Activated CD4-positive, CD25-positive, alpha-beta regulatory T cell (primary cell): ENCODE measurements at places on chromosomes 7 and 10.

- DNase-seq, result no peak
Observed at GRCh38 chr10:133565441-133566294, at the start of gene SYCE1. Gene SYCE1 (minus strand): TSS chr10:133565583. CDS start chr10:133565529, 54 bp downstream.

DNA sequence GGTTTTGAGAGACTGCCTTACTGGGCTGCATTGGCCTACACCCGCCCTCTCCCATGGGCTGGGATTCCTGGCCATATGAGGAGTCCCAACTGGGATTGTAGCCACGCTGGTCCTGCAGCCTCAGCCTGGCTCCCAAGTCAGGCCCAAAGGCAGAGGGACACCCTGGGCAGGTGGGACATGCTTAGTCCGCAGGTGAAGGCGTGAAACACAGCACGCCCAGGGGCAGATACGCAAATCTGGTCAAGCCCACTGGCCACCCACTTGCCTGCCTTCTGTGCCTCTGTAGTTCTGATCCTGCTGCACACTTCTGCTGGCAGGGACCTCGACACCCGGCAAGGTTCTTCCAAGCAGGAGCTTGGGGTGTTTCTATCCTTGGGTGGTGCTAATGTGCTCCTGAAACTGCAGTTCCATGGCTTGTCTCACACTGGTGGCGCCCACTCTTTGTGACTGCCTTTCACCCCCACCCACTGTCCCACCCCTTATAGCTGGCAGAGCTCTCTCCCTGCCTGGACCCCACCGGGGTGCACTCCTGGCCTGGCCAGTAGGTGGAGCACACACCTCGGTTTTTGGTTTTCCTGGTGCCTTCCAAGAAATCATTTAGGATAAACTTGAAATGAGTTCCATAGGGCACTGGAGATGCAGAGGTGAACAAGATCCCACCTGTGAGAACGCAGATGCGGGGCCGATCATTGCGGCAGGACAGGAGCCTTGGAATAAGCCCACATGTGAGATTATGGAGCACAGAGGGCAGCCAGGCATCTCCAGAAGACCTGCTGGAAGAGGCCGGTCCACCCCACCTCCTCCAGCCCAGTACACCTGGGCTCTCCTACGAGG is 47.9 kb downstream of the MKI67 start:
- DNase-seq, result no peak

DNA sequence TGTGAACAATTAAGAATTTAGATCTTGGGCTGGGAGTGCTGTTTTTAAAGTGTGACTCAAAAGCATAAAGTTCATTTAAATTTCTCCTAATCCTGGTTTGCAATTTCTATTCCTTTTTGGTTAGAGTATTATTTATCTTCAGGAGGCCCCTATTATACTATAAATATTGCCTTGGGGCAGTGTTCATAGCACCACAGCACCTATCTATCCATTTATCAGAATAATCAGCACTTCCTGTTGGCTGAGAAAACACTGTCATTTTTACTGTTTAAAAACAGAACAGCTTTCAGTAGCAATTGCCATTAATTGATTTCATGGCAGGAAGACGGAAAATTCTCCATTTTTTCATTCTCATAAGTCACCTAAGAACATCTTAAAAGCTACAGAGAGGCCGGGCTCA is 111.4 kb downstream of the KIAA1217 start:
- DNase-seq, result no peak

DNA sequence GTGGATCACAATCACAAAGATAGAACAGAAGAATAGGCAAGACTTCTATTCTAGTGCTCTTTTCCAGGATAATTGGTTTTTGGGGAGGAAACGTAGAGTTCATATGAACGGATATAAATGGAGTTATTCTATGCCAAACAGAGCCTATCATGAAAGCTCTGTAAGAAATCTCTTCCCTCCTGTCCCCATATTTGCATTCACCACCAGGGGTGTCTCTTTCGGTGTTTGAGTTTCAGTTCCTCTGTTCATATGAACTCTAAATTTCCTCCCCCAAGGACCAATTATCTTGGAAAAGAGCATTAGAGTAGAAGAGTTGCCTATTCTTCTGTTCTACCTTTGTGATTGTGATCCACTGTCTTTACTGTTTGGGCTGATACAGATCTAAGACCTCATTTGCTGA is 48.3 kb upstream of the CDC14C start:
- DNase-seq, result no peak

- no peak for DNase-seq
Observed at GRCh38 chr10:113292086-113292485, 260.8 kb upstream of the HABP2 start.

DNA sequence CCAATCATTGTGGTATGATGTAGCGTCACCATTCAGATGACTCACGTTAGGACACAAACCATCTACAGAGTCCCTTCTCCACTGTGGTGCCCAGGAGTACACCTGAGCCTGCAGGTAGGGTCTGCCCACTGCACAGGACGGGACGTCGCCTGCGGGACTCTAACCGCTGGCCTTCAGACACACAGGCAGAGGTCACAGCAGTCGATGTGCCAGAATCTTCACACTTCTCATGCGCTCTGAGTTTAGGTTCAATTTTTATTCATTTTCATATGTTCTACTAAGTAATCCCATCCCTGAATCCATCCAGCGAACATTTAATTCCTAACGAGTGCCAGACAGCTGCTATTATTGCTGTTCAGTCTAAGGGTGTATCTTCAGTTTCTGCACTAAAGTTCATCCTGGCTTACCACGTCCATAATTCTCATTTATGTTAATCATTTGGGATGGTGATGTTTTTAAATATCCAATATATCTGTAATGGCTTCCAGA is 73.3 kb downstream of the CXCL12 start:
- no peak for DNase-seq

- no peak for DNase-seq
Observed at GRCh38 chr10:102781090-102781920, 37.6 kb downstream of the WBP1L start.

DNA sequence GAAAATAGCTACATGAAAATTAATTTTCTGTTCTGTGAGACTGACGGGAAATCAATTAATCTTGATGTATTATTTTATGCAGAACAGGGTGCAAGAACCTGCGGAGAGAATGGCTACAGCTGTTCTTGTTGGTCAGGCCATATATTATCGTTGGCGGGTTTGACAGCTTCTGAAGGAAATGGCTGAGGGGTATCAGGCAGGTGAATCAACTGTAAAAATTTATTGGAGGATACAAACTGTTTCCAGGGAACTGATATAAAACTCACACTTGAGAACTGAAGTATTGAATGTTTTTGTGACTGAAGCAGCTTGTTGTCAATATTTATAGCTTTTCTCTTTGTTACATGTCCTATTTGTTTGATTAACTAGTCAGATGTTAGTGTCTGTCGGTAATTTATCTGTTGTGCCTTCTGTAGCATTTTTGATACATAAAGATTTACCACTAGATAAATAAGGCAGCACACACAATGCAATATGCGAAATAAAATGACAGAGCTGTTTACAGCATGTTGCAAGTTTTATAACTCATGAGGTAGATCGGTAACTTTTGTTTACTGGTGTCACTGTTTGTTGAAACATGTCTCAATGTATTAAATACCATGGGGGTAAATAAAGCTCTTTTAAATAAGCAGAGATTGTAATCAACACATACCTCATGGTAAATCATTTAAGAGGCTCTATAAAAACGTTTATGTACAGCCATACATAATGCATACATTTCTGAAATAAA is 308.2 kb downstream of the LRMDA start:
- DNase-seq, result no peak

- no peak for DNase-seq
Observed at GRCh38 chr10:37854626-37855025, 2.8 kb downstream of the ZNF248 start.

DNA sequence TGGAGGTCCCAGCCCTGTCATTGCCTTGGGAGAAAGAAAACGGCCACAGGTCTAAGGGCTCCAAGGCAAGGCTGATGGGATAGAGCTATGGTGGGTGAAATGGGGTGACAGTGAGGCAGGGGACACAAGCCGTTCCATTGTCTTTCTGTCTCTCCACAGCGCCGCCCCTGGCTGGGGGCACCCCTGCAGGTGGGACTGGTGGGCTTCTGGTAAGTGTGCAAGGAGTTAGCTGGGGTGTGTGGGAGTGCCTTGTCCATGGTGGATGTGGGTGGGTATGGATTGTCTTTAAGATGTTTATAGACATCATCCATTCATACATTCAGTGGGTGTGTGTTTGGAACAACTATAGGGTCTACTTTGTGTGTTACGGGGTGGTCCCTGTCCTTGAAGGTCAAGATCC is 7.5 kb downstream of the SFXN3 start:
- DNase-seq, result no peak

DNA sequence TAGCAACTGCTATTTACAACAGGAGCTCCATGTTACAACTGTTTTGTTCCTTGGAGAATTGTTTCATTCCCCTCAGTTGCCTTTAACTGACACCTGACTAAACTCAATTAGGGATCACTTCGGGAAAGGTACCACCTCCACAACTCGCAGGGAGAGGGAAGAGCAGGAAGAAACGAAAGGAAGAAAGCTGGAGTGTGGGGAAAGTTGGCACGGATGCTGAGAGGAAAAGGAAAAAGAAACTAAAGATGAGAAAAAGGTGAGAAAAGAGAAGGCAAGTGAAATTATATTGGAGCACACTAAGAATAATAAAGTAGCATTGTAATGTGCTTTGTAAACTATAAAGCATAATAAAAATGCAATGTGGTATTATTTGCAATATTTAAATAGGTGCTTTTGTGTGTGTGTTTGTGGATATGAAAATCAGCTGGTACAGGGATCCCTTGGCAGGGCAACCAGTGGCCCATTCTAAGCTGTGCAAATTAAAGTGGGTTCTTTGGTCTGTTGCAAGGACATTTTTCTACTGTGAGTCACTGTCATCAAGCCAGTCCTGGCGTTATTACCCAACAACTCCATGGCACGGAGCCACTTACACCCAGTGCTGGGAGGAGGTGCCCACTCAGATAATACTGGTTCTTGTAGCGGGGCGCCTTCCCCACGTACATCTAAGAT is 45.9 kb downstream of the HIPK2 start:
- DNase-seq, result no peak

DNA sequence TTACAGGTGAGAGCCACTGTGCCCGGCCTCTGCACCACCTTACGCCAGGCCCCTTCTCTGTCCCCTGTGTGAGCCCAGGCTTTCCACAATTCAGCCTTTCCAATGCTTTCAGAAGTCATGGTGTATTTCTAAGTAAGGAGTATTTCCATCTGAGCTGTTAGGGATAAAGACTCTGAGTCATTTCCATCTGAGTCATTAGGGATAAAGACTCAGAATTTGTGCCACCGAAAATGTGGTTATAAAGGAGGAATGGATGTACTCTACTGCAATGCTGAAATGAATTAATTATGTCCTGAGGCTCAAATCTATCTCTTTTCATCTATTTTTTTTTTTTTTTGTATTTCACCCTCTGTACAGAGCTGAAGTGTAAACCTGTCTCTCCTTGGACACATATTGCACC is 84.0 kb downstream of the GATA3 start:
- DNase-seq, result no peak
